ENCODE measurements at places on chromosomes 12 and 14. TPM values are rescaled to one million over a fixed set of nuclear protein-coding genes. Genes with fewer than 3 reads are reported as not detected.

- no peak for DNase-seq
Observed at GRCh38 chr12:64139021-64139420, 83.1 kb downstream of the KICS2 start.

GRCh38 chr12:57869298-57869926, 22.9 kb upstream of the CTDSP2 start:
- DNase-seq = no peak

DNA sequence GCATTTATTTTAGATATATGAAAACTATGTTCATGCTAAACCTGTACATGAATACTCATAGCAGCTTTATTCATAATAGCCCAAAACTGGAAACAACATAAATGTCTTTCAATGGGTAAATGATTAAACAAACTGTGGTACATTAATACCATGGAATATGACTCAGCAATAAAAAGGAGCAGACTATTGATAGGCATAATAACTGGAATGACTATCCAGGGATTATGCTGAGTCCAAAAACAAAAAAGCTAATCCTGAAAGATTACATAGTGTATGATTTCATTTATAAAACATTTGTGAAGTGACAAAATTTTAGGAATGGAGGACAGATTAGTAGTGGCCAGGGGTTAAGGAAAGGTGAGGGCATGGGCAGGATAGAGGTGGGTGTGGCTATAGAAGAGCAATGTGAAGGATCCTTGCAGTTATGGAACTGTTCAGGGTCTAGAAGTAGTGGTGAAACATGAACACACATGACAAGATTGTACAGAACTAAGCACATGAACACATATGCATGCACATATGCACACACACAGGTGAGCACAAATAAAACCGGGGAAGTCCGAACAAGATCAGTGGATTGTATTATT, 61.1 kb upstream of the CDKN3 start:
- no peak for DNase-seq

GRCh38 chr12:64323476-64324225, 66.9 kb downstream of the C12orf56 start:
- DNase-seq = no peak

DNA sequence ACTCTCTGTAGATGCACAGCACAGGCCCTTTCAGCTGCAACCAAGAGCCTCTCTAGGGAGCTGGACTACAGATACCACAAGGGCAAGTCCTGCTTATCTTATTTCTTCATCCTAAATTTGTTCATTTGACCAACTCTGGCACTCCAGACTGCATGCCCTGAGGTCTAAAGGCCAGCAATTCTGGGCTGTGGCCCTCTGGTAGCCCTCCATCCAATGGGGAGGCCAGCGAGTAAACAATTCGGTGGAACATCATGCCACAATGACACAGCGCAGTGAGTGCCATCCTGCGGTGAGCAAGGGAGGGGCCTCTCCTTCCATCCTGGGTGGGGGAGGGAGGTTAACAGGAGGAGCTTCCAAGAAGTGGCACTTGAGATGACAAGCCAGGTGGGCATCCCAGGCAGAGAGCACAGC, 652 bp upstream of the SELPLG start:
- no peak for DNase-seq

TSHR gene
- total RNA-seq = 0.37 TPM

DNA sequence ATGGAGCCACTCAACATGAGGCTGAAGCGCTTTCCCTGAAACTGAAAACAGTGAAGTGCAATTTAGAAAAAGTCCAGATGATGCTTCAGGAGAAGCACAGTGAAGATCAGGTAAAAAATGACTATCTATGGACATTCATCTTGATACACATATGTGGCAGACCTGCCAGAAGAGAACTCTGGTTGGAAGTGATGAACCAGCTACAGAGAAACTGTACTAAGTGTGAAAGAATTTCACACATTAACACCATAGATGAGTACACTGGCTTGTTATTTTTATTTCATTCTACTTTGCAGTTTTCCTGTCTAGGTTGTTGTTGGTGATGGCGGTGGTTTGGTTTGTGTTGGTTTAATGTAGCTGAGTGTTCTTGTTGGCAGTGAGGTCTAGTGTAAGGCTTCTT, 174.7 kb downstream of the ESR2 start:
- no peak for DNase-seq

DNA sequence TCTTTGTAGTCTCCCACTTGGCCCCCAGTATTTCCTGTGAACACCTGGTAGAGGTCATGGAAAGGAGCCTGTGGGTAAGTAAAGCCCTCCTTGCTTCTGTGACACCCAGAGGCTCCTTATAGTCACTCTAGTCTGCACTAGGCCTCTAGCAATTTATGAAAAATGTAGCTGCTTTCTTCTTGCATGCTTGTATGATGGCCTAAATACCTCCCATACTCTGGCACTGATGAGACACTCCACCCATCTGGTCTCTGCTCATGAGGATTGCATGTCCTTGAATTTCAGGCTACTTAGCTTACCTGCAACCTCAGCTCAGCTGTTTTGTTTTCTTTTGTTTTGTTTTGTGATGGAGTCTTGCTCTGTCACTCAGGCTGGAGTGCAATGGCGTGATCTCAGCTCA, 4.6 kb upstream of the A2ML1 start:
- DNase-seq = no peak

DNA sequence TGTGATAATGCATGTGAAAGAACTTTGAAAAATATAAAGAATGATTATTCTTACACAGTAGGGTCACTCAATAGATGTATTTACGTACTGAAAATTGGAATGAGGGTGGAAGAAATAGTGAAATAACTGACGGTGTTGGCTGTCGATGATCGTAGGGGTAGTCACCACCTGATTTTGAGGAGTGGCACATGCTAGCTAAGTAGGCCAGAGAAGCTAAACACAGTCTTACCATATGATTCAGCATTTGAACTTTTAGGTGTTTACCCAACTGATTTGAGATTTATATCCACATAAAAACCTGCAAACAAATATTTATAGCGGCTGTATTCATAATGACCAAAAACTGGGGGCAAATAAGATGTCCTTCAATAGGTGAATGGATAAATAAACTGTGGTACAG, 47.6 kb upstream of the HIF1A start:
- DNase-seq = no peak

GRCh38 chr12:122939125-122939524, 27.1 kb downstream of the ABCB9 start:
- no peak for DNase-seq

GRCh38 chr12:31951008-31951407, 8.2 kb upstream of the RESF1 start:
- no peak for DNase-seq

DNA sequence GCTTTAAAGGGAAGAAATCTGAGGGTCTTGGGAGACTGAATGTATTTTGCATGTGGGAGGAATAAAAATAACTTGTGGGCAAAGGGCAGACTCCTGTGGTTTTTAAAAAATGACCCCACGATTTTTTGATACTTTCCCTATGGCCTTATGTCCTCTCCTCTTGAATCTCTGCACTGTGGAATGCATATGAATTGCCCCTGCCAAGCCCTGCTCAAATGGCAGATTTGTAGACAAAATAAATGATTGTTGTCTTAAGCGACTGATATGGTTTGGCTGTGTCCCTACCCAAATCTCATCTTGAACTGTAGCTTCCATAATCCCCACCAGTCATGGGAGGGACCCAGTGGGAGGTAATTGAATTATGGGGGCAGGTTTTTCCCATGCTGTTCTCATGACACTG, 223.8 kb downstream of the DACT1 start:
- no peak for DNase-seq

DNA sequence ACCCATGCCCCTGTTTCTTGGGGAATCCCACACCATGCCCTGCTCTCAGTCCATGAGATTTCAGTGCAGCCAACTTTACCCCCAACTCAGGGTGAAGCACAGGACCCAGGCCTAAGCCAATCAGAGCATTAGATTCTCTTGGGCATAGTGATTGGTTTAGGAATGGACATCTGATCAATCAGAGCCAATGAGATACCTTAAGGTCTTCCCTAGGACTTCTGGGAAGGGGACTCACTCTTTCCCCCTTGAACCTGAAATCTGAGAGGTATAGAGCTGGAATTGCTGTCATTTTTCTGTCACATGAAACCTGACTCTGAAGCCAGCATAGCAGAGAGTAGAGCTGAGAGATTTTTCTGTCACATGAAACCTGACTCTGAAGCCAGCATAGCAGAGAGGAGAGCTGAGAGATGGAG, 127.1 kb downstream of the ZFP36L1 start:
- no peak for DNase-seq

LAG3 gene
- total RNA-seq = 1.5 TPM

- DNase-seq = no peak
Observed at GRCh38 chr12:73547421-73547820, 990.2 kb upstream of the ATXN7L3B start.

RNF212B gene
- not detected for total RNA-seq

GRIN2B gene
- total RNA-seq = not detected

CISTR gene
- total RNA-seq = not detected

DNA sequence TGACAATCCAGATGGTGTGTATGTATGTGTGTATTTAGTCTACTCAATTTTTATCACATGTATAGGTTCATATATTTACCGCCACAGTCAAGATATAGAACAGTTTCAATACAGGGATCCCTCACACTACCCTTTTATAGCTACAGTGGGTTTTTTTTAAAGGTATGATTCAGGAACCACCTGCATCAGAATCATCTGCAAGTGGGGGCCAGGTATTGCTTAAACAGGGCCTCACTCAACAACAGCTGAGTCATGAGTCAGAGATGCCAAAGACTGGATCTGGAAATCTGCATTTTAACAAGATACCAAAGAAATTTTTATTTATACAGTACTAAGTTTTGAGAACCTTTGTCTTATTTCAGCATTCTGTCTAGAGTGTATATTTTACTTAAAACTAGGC, 117.6 kb downstream of the SLC35F4 start:
- DNase-seq = no peak

OASL gene
- 1.6 TPM for total RNA-seq

GRCh38 chr12:46509135-46509534, 136.6 kb upstream of the SLC38A2 start:
- DNase-seq = no peak

DNA sequence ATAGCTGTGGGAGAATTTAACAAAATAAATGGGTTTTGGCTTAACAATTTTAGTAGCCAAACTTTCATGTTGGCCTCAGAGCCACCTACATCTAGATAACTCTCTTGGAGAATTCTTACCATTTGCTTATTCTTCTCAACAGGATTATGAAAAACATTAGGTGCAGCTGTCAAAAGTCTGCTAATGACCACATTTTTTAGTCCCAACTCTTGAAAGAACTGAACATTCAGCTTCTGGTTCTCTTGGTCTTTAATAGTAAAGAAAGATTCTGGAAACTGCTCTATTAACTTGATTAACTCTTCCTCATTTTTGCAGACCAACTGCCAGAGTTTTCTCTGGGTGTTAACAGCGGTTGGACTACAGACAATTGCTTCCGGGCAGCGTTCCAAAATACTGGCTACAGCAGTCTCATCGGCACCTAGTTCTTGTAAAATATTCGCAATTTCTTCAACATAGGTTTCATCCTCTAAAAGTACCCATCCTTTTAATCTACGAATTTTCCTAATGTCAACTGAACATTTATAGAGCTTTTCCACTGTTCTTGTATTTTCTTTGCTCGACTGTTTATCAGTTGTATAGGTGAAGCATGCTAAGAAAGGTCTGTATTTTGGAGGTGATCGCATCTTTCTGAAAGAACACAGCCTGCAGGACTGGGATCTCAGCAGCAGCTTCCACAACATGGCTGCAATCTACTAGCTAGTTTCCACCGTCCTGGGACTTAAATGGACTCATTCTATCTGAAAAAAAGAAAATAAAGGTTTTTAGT, 8.7 kb downstream of the MTERF2 start:
- DNase-seq = peak; percentile 69

DNA sequence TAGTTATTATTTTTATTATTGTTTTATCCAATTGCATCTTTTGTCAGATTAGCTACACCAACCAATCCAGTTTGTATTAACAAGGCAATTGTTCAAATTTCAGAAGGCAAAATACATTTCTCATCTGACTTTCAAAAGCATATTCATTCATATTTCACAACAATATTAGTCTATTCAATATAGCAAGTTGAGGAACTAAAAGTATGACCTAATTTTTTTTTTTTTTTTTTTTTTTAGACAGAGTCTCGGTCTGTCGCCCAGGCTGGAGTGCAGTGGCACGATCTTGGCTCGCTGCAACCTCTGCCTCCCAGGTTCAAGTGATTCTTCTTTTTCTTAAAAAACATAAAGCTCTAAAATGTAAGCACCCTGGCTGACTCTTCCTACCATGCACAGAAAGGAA, 17.3 kb downstream of the COX14 start:
- DNase-seq = no peak

GRCh38 chr12:92462049-92462448, 240.7 kb upstream of the PLEKHG7 start:
- DNase-seq = no peak

DNA sequence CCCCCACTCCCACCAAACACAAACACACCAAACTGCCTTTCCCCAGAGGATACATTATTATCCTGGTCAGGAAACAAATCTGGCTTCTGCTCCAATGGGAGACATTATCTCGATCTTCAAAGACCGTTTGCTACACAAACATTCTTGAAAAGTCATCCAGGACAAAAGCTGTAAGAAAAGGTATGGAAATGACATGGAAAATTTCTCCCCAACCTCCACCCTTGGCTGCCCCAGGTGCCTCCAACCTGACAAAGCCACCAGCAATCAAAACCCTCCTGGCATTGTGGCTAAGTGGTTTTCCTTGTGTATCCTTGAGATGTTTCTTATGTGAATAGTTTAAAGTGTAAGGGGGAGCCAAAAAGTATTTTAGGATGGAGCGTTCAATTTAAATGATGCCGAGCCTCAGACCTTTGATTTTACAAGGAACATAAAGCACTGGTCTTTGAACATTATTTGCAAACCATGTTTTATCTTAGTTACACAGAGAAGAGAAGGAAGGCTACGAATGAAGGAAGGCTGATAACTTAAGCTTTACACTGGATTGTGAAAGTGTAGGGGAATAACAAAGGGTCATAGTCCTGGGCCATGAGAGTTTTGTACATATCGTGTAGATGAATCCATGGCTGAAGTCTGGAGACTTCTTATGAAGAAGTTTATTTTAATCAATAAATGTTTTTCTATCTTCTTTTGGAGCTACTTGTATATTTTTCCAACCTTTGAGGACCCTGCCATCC, 418.9 kb upstream of the TMTC1 start:
- DNase-seq = no peak

SLC17A8 gene
- total RNA-seq = 0.33 TPM

FOXM1 gene
- total RNA-seq = 0.24 TPM

GPR137C gene
- 0.18 TPM for total RNA-seq

DNA sequence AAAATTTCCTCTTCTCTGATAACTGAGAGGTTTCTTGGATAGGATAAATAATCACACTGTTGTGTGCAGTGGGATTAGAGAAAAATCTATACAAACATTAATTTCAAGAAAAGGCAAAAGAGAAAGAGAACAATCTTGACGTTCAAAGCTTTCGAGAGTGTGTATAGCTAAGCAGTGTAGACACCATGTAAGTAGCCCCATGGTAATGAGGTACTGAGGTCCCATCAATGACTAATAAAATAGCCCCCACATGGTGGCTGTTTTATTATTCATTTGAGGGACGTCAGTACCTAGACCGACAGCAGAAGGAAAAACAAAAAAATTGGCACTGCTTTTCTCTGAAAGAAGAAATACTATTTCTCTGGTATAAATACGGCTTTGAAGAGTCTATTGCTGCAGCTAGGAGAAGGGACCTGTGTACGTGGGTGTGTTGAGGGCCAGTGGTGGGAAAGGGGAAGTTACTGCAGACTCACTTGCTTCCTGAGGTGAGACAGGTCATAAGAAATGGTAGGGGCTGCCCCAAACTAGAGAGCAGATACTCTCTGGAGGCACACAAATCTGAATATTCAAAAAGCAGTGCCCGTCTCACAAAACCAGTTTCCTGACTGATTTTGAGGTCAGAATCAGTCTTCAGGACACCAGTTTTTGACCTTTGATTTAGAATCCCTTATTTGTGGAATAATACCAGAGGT, 339.8 kb downstream of the EMP1 start:
- DNase-seq = no peak

CPNE6 gene
- 0.12 TPM for total RNA-seq

Data from right lobe of liver (tissue), 6 donors.